Pancreas (tissue), 10 donors: ENCODE measurements at places on chromosomes 2 and 18. TPM values are rescaled to one million over a fixed set of nuclear protein-coding genes. Genes with fewer than 3 reads are reported as not detected.
A peak's percentile ranks its signal among the peaks of the same experiment; 100 is the strongest.

MBD1 gene
- total RNA-seq = 28.7 TPM

CABYR gene
- total RNA-seq = 0.25 TPM

ADCY3 gene
- total RNA-seq = 7.4 TPM

IL1R2 gene
- total RNA-seq = 1.4 TPM

RESP18 gene
- not detected for total RNA-seq

UNC80 gene
- 0.76 TPM for total RNA-seq

MTCL1 gene
- 10.5 TPM for total RNA-seq

OXER1 gene
- 4.5 TPM for total RNA-seq

NEU4 gene
- not detected for total RNA-seq

LAMA3 gene
- 6.7 TPM for total RNA-seq

CTNNA2 gene
- total RNA-seq = 2.1 TPM

DNA sequence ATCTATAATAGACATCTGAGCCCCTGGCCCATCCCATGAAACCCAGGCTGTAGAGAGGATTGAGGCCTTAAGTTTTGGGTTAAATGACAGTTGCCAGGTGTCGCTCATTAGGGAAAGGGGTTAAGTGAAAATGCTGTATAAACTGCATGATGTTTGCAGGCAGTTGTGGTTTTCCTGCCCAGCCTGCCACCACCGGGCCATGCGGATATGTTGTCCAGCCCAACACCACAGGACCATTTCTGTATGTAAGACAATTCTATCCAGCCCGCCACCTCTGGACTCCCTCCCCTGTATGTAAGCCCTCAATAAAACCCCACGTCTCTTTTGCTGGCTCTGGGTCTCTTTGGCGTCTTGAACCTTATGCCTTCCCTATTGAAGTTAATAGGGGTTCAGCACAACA is 110.7 kb downstream of the XRCC5 start:
- DNase-seq = no peak
- H3K4me3 ChIP-seq = no peak overlapping the region
- H3K36me3 ChIP-seq = no peaks in the 10 kb centered on the region
- H3K27me3 ChIP-seq = no peaks in the 10 kb centered on the region
- no peak overlapping the region for H3K27ac ChIP-seq

GRCh38 chr2:223601932-223602666 is at the start of gene SCG2:
Gene SCG2 (minus strand): TSS chr2:223602361. CDS start chr2:223599282, 3,079 bp downstream.
- peak; percentile 51 for DNase-seq
- no peak within 1 kb of the TSS for H3K27ac ChIP-seq
- no peaks in the 10 kb centered on the region for H3K36me3 ChIP-seq
- no peaks in the 10 kb centered on the region for H3K27me3 ChIP-seq
- no peaks in the 10 kb centered on the region for H3K4me1 ChIP-seq
- no peak within 1 kb of the TSS for H3K4me3 ChIP-seq

- H3K27me3 ChIP-seq = no peaks in the 10 kb centered on the region
- no peak for DNase-seq
- no peaks in the 10 kb centered on the region for H3K4me1 ChIP-seq
- H3K27ac ChIP-seq = no peak overlapping the region
- no peaks in the 10 kb centered on the region for H3K36me3 ChIP-seq
These were observed 2.5 kb upstream of the CPO start for GRCh38 chr2:206936843-206937230.

- H3K4me3 ChIP-seq = no peak overlapping the region
- H3K27ac ChIP-seq = no peak overlapping the region
- H3K4me1 ChIP-seq = peaks cover 16% of the 10 kb centered on the region
- no peaks in the 10 kb centered on the region for H3K27me3 ChIP-seq
These were observed 124.5 kb downstream of the SETBP1 start for GRCh38 chr18:44805176-44805575.

DNA sequence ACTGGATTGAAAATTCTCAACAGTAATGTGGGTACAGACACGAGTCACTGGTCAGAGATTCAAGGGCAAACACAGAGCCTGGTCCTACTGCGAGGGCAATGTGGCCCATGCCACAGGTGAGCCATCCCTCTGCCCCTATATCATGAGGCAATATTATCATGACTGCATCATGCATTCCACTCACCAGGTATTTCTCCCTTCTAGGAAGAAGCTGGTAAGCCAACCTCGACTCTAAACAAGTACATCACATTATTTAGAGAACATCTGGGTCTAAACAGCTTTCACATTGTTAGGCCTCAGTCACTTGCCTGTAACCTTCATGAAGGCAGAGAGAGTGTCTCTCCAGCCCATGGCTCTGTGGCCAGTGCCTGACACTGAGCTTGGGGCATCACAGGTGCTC is 14.6 kb upstream of the RPL31 start:
- no peak overlapping the region for H3K27ac ChIP-seq
- no peak for DNase-seq
- no peak overlapping the region for H3K4me3 ChIP-seq
- H3K4me1 ChIP-seq = no peaks in the 10 kb centered on the region
- H3K36me3 ChIP-seq = no peaks in the 10 kb centered on the region
- H3K27me3 ChIP-seq = no peaks in the 10 kb centered on the region

GRCh38 chr2:39534095-39534711 is 97.1 kb upstream of the MAP4K3 start:
- H3K27ac ChIP-seq = no peak overlapping the region
- H3K4me1 ChIP-seq = no peaks in the 10 kb centered on the region
- DNase-seq = no peak
- H3K4me3 ChIP-seq = no peak overlapping the region
- no peaks in the 10 kb centered on the region for H3K36me3 ChIP-seq
- H3K27me3 ChIP-seq = no peaks in the 10 kb centered on the region

- H3K27me3 ChIP-seq = no peaks in the 10 kb centered on the region
- no peak for DNase-seq
- no peaks in the 10 kb centered on the region for H3K36me3 ChIP-seq
- H3K4me3 ChIP-seq = no peak overlapping the region
These were observed 31.3 kb downstream of the CIB4 start for GRCh38 chr2:26609839-26610277.

DNA sequence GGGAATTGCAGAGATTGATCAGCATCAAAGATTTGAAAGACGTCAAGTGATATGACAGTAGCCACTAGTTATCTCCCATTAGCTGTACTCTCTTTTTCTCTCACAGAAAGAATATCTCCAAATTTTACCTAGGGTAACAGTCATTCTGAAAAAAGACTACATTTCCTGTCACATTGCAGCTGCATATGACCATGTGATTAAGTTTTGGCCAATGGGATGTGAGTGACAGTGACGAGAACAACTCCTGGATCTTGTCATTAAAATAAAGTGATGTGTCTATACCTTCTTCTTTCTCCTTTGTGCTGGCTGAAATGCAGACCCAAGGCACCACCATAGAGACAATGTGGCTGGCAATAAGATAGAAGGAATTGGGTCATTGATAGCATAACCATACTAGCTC is 10.5 kb upstream of the NEUROD1 start:
- H3K27ac ChIP-seq = no peak overlapping the region
- H3K27me3 ChIP-seq = no peaks in the 10 kb centered on the region
- no peak overlapping the region for H3K4me3 ChIP-seq
- no peaks in the 10 kb centered on the region for H3K36me3 ChIP-seq

DNA sequence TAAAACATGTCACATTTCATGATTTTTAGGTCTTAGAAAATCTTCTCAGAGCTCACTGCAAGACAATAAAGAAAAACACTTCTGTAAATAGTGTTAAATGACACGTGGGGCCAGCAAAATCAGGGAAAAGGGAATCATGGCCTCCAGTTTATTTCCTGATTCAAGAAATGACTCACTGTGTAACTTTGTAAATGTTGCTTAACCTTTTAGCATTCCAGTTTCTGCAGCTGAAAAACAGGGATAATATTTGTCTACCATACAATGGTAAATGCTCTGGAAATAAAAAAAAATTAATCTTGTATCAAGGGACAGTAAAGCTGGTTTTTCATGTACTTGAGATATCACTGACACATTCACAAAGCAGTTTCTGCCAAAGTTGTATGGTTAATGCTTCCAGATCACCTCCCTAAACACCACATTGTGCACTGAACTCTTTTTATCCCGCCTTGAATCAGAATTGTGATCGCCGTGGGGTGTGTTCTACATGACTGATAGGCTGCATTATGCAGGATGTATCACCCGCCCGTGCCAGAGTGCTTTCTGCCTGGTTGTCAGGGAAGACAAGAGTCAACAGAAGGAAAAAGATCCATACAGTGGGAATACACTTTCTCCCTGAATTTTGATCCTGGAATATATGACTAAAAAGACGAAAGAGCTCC is 238.8 kb downstream of the IKZF2 start:
- H3K4me1 ChIP-seq = no peaks in the 10 kb centered on the region
- H3K27me3 ChIP-seq = no peaks in the 10 kb centered on the region
- no peaks in the 10 kb centered on the region for H3K36me3 ChIP-seq
- no peak overlapping the region for H3K27ac ChIP-seq
- no peak overlapping the region for H3K4me3 ChIP-seq

DNA sequence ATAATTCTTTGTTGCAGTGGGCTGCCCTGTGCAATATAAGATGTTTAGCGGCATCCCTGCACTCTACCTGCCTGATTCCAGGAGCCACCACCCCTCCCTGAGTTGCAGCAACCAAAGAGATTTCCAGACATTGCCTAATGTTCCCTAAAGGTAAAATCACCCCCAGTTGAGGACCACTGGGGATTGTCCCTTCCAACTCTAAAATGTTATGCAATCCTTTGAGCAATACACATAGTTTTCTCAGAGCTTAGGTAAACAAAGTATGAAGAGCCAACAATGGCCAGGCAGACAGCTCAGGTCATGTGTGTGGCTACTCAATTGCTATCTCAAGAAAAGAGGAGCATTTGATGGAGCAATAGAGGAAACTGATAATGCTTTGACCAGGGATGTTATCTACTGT is 87.0 kb downstream of the XDH start:
- no peak overlapping the region for H3K27ac ChIP-seq
- H3K36me3 ChIP-seq = no peaks in the 10 kb centered on the region
- no peak for DNase-seq
- no peak overlapping the region for H3K4me3 ChIP-seq
- H3K27me3 ChIP-seq = no peaks in the 10 kb centered on the region
- H3K4me1 ChIP-seq = no peaks in the 10 kb centered on the region

DNA sequence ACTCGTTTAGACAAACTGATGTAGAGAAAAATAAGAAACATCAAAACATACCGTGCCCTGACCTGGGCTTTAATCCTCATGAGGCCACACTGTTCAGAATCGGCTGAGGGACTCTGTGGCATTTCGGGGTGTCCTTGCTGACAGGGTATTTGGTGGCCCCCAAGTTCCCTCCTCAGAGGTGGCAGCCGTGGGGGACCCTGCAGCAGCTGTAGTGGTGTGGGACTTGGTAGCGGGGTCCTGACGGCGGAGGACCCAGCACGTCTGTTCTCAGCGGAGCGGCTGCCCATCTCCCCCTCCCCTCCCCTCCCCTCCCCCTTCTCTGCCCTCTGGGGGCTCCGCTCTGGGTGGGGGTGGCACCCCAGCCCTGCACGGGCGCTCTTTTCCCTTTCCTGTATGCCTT is 18.4 kb downstream of the KCNG2 start:
- H3K27ac ChIP-seq = no peak overlapping the region
- no peak for DNase-seq
- H3K4me3 ChIP-seq = no peak overlapping the region
- H3K27me3 ChIP-seq = no peaks in the 10 kb centered on the region

GRCh38 chr2:46087492-46087891 is 209.7 kb upstream of the EPAS1 start:
- no peak for DNase-seq
- no peaks in the 10 kb centered on the region for H3K27me3 ChIP-seq
- no peaks in the 10 kb centered on the region for H3K4me1 ChIP-seq
- H3K4me3 ChIP-seq = no peak overlapping the region
- H3K27ac ChIP-seq = no peak overlapping the region

DNA sequence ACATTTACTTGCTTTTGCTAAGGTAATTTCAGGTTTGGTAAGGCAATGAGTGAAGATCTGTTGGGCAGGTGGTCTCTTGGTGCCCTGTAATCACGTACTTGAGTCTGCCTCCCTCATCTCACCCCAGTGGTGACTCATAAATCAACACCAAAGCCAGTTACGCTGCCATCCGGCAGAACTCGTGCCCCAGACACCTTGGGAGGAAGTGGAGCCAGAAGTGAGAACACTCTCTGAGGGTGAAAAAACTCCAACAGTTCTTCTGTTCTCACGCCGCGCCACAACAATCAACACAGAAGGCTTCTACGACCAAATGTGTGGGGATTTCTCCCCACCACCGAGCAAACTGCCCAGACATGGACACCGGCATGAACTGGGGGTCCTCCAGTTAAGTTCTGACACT is 206.2 kb downstream of the ARL4C start:
- H3K4me1 ChIP-seq = peaks cover 4% of the 10 kb centered on the region
- H3K27me3 ChIP-seq = no peaks in the 10 kb centered on the region
- no peak overlapping the region for H3K4me3 ChIP-seq
- no peak for DNase-seq

- H3K27ac ChIP-seq = no peak overlapping the region
- no peaks in the 10 kb centered on the region for H3K4me1 ChIP-seq
- no peak overlapping the region for H3K4me3 ChIP-seq
- H3K27me3 ChIP-seq = no peaks in the 10 kb centered on the region
These were observed 15.2 kb upstream of the CETN1 start for GRCh38 chr18:564708-565561.

DNA sequence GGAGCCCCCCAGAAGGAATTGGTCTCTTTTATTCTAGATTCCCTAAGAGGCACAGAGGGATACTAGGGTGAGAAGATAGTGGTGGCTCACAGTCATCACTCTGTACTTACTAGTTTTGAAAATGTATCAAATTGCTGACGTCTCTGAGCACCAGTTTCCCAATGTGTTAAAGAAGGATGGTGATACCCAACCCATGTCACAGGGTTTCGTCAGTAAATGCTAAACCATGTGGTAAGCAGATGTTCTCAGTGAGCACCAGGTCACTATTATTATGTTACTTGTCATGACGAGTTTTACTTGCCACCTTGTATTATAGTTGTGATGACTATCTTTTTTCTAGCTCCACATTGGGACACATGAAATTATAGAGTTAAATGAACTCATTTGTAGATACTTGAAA is 54.7 kb downstream of the NEDD4L start:
- no peak for DNase-seq
- peaks cover 52% of the 10 kb centered on the region for H3K4me1 ChIP-seq
- H3K27me3 ChIP-seq = no peaks in the 10 kb centered on the region

GRCh38 chr2:137829251-137829650 is 135.0 kb upstream of the HNMT start:
- no peaks in the 10 kb centered on the region for H3K4me1 ChIP-seq
- no peak overlapping the region for H3K27ac ChIP-seq
- H3K4me3 ChIP-seq = no peak overlapping the region
- no peaks in the 10 kb centered on the region for H3K27me3 ChIP-seq
- no peak for DNase-seq
- H3K36me3 ChIP-seq = no peaks in the 10 kb centered on the region

GRCh38 chr18:10213526-10213925 is 240.9 kb upstream of the APCDD1 start:
- H3K4me1 ChIP-seq = peaks cover 9% of the 10 kb centered on the region
- H3K27ac ChIP-seq = no peak overlapping the region
- no peak overlapping the region for H3K4me3 ChIP-seq
- no peak for DNase-seq
- no peaks in the 10 kb centered on the region for H3K36me3 ChIP-seq
- no peaks in the 10 kb centered on the region for H3K27me3 ChIP-seq

GRCh38 chr2:49237867-49238603 is 83.7 kb upstream of the FSHR start:
- no peak overlapping the region for H3K4me3 ChIP-seq
- H3K4me1 ChIP-seq = no peaks in the 10 kb centered on the region
- DNase-seq = no peak
- no peaks in the 10 kb centered on the region for H3K36me3 ChIP-seq
- H3K27ac ChIP-seq = no peak overlapping the region

- no peaks in the 10 kb centered on the region for H3K4me1 ChIP-seq
- H3K4me3 ChIP-seq = no peak overlapping the region
- H3K36me3 ChIP-seq = no peaks in the 10 kb centered on the region
- no peak for DNase-seq
- H3K27ac ChIP-seq = no peak overlapping the region
These were observed 725.6 kb upstream of the ID2 start for GRCh38 chr2:7956126-7956689.
